ENCODE measurements at places on chromosomes 7 and 10. TPM values are rescaled to one million over a fixed set of nuclear protein-coding genes. Genes with fewer than 3 reads are reported as not detected.

Gene TMEM196
- not detected for total RNA-seq

DNA sequence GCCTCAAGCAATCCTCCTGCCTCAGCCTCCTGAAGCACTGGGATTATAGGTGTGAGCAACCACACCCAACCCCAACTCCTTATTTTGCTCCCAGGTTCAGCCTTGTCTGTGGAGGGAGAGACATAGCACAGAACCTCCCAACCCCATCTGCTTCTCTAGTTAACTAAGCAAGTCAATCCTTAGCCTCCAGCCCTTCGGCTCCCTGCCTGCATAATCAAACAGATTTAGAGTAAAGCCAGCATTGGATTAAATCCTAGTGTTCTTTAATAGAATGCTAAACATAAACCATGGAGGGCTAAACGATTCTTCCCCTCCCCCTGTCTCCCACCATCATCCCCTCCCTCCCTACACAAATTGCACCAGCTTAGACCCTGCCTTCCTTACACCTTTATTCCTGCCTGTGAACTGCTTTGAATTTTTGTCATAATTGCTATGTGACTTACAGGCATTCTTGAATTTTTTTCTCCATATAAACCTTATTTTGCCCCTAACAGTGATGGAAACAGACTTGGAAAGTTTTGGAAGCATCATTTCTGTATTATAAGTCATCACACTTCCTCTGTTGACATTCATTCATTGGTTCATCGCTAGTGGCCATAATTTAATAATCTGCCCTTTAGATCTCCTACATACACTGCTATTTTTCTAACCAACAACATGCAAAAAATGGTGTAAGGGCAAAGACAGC, 72.6 kb upstream of the TOMM7 start:
- DNase-seq: no peak
- no peaks in the 10 kb centered on the region for H3K36me3 ChIP-seq
- no peaks in the 10 kb centered on the region for H3K4me1 ChIP-seq
- H3K4me3 ChIP-seq: no peak overlapping the region
- H3K27ac ChIP-seq: no peak overlapping the region

DNA sequence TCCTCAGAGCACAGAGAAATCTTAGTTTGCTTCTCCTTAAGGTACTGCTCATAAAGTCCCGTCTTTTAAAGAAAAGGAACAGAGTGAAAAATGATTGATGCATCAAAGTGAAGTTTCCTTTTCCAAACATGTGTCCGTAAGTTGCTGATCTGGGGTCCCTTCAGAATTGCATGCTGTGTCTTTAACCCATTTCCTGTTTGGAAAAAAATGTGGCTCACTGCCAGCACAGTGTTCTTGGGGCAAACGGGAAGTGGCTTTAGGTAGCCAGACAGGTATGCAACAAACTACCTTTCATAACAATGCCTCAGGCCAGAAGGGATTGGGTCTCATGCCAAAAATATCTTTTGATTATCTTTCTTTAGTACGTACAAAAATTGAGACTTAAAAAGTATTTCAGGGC, 50.9 kb downstream of the TFAM start:
- no peaks in the 10 kb centered on the region for H3K27me3 ChIP-seq
- H3K27ac ChIP-seq: peak overlapping the region; percentile 68
- peaks cover 48% of the 10 kb centered on the region for H3K4me1 ChIP-seq
- no peaks in the 10 kb centered on the region for H3K36me3 ChIP-seq

- peaks cover 17% of the 10 kb centered on the region for H3K27me3 ChIP-seq
- no peak for DNase-seq
- H3K36me3 ChIP-seq: no peaks in the 10 kb centered on the region
- no peaks in the 10 kb centered on the region for H3K4me1 ChIP-seq
- no peak overlapping the region for H3K4me3 ChIP-seq
These were observed 572.6 kb downstream of the PTPRN2 start for GRCh38 chr7:158014976-158015375.

- H3K36me3 ChIP-seq: no peaks in the 10 kb centered on the region
- peaks cover 9% of the 10 kb centered on the region for H3K4me1 ChIP-seq
- no peak overlapping the region for H3K4me3 ChIP-seq
- H3K27ac ChIP-seq: no peak overlapping the region
These were observed 25.7 kb downstream of the NDUFB2 start for GRCh38 chr7:140722254-140722653.

DNA sequence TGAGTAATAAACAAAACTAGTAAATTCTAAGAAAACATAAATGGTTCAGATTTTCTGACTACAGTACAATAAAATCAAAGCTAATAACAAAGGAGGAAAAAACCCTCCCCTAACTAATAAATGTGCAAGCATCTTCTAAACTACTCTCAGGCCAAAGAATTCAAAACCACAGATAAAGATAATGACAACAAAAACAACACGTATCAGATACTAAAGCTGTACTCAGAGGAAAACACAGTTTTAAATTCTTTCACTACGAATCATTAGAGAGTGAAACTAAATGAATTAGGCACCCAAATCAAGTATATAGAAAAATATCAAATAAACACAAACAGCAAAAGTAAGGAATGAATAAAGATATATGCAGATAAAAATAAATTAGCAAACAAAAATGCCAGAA, 200.9 kb downstream of the TEX36 start:
- peaks cover 46% of the 10 kb centered on the region for H3K27me3 ChIP-seq
- peaks cover 13% of the 10 kb centered on the region for H3K4me1 ChIP-seq
- H3K36me3 ChIP-seq: no peaks in the 10 kb centered on the region
- no peak overlapping the region for H3K27ac ChIP-seq
- DNase-seq: no peak
- no peak overlapping the region for H3K4me3 ChIP-seq

GRCh38 chr7:102042016-102042656, 224.7 kb downstream of the CUX1 start:
- peak; percentile 79 for DNase-seq
- H3K4me1 ChIP-seq: peaks cover 11% of the 10 kb centered on the region
- no peak overlapping the region for H3K4me3 ChIP-seq
- no peaks in the 10 kb centered on the region for H3K36me3 ChIP-seq

Gene ASB4
- total RNA-seq: not detected

Gene MBL2
- total RNA-seq: 0.17 TPM

DNA sequence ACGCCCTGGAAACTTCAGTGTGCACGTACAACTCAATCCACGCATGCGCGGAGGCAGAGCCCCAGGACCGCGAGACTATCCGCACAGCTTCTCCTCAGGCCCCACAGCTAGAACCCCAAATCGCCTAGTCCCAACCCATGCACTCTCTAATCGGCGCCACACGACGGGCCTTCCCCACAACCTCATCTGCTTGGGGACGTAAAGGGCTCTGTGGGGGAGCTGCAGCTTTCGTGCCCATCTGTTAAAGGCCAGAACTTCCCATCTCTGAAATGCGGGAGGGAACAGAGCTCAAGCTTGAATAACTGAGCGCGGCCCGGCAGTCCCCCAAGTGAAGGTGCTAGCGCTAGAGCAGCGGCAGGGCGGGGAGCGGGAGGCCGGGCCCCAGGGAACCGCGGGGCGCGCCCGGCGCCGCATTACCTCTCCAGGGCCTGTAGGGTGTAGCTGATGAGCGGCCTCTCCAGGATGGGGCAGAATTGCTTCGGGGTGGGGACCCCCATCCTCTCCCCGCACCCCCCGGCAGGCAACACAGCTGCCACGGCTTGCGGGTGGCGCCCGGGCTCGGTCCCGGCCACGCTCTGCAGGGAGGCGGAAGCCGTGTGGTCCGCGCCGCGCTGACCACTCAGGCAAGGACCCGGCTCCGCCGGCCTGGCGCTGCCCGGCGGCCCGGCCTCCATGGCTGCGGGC, 547 bp downstream of the CRPPA start:
- peak; percentile 71 for DNase-seq
- peak overlapping the region; percentile 71 for H3K4me3 ChIP-seq
- H3K36me3 ChIP-seq: no peaks in the 10 kb centered on the region
- peaks cover 43% of the 10 kb centered on the region for H3K4me1 ChIP-seq
- H3K27me3 ChIP-seq: no peaks in the 10 kb centered on the region
- peak overlapping the region; percentile 83 for H3K27ac ChIP-seq

Gene IL6
- total RNA-seq: 110 TPM

DNA sequence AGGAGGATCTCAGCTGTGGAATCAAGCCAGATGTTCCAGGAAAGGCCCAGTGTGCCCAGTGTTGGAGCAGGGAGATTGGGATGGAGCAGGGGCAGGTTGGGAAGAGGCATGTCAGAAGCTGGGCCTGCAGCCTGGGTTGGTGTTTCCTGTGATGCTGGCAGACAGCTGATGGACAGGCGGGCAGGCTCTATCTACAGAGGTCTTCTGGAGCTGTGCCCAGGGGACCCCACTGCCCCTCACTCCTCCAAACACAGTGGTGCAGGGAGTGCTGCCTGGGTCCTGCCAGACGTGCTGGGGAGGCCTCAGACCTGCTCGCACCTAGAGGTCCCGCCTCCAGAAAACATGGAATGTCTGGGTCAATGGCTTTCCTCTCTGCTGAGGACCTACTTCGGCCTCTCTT, 182.9 kb upstream of the TCERG1L start:
- no peaks in the 10 kb centered on the region for H3K4me1 ChIP-seq
- no peak overlapping the region for H3K27ac ChIP-seq
- no peak overlapping the region for H3K4me3 ChIP-seq
- no peaks in the 10 kb centered on the region for H3K36me3 ChIP-seq
- no peak for DNase-seq
- H3K27me3 ChIP-seq: no peaks in the 10 kb centered on the region

GRCh38 chr10:128657548-128657947, 531.3 kb upstream of the MKI67 start:
- no peaks in the 10 kb centered on the region for H3K27me3 ChIP-seq
- H3K4me3 ChIP-seq: no peak overlapping the region
- H3K36me3 ChIP-seq: no peaks in the 10 kb centered on the region
- no peak for DNase-seq

DNA sequence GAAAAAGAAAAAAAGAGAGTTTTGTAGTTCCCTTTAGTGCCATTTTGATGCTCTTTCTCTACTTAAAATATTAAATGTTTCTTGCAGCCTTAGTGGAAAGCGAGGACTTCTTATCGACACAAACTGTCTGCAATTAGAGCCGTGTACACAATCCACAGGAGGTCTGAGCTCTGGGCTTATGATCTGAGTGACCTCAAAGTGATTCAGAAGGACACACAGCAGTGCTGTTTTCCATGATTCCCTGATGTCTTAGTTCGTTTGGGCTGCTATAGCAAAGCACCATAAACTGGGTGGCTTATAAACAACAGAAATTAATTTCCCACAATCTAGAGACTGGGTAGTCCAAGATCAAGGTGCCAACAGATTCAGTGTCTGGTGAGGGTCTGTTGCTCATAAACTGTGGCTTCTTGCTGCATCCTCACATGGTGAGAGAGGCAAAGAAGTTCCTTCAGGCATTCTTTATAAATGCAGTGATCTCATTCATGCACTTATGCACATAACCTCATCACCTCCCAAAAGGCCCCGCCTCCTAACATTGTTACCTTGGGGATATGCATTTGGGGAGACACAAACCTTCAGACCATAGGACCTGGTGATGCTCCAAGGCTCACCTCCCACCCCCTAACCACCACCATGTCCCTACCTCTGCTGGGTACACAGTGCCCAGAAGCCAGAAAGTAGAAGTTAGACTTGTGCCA, 204.5 kb upstream of the GHITM start:
- H3K27me3 ChIP-seq: no peaks in the 10 kb centered on the region
- DNase-seq: no peak
- no peaks in the 10 kb centered on the region for H3K36me3 ChIP-seq
- H3K27ac ChIP-seq: no peak overlapping the region
- no peaks in the 10 kb centered on the region for H3K4me1 ChIP-seq
- no peak overlapping the region for H3K4me3 ChIP-seq

- DNase-seq: peak; percentile 100
- peaks cover 60% of the 10 kb centered on the region for H3K4me1 ChIP-seq
- H3K27ac ChIP-seq: peak overlapping the region; percentile 77
- peak overlapping the region; percentile 63 for H3K4me3 ChIP-seq
- H3K36me3 ChIP-seq: peaks cover 21% of the 10 kb centered on the region
These were observed 149.5 kb downstream of the ARID5B start for GRCh38 chr10:62050893-62051433.

- H3K36me3 ChIP-seq: no peaks in the 10 kb centered on the region
- no peaks in the 10 kb centered on the region for H3K27me3 ChIP-seq
- H3K27ac ChIP-seq: no peak overlapping the region
- DNase-seq: peak; percentile 30
- no peak overlapping the region for H3K4me3 ChIP-seq
These were observed 489.2 kb upstream of the KCND2 start for GRCh38 chr7:119783799-119784198.

Gene CPA5
- not detected for total RNA-seq

DNA sequence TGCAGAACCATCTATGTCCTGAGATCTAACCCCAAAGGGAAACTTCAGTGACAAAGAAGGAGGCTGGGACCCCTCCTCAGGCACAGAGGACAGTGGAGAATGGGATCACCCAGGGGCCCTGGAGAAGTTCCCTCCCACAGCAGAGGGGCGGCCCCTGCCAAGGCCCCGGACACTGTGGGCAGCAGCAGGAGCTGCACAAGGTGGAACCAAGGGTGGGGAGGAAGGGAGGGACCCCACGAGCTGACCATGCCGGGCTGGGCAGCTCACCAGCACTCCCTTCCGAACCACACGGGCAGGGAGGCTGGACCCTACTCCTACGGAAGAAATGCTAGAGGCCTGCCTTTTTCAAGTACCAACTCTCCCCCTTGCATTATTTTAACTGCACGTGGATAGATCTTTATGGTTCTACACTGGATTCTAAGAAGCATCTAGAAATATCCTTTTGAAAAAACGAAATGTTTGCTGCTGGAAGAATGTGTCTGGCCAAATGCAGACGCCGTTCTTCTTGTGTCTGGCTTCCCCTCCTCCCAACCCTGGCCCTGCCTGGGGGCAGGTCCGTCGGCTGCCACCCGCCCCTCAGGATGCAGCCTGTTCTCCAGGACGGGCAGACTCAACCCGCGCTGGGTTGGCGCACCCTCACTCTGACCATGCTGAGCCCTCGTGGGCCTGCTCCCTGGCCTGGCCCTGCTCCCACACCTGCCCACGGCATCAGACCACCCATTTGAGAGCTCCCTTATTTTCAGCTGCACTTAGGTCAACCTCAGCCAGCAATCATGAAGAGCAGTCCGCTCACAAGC, 193.9 kb downstream of the TCERG1L start:
- no peak overlapping the region for H3K27ac ChIP-seq
- H3K27me3 ChIP-seq: no peaks in the 10 kb centered on the region
- DNase-seq: no peak
- no peak overlapping the region for H3K4me3 ChIP-seq

DNA sequence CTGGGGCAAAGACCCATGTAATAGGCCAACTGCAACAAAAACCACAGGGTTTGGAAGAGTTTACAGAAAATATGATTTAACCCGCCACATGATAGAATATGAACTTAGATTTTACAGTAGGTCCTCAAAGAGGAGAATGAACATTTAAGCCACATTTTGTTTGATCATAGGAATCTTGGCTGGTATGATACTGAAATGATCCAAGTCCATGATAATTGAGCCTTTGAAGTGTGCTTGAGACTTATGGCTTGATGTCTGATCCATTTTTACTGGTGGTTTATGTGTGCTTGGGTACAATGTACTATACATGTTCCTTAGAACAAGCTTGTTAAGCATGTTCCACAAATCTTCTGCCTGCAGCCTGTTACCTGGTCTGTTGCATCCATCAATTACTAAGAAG, 41.8 kb upstream of the PDSS1 start:
- no peak overlapping the region for H3K27ac ChIP-seq
- DNase-seq: no peak
- no peak overlapping the region for H3K4me3 ChIP-seq
- no peaks in the 10 kb centered on the region for H3K36me3 ChIP-seq
- H3K27me3 ChIP-seq: peaks cover 7% of the 10 kb centered on the region
